ENCODE measurements at places on chromosomes 7 and 10. TPM values are rescaled to one million over a fixed set of nuclear protein-coding genes. Genes with fewer than 3 reads are reported as not detected.

GRCh38 chr7:114670676-114671075 is 251.2 kb upstream of the MDFIC start:
- no peak for DNase-seq
- no peaks in the 10 kb centered on the region for H3K27me3 ChIP-seq
- no peak overlapping the region for H3K27ac ChIP-seq
- no peaks in the 10 kb centered on the region for H3K36me3 ChIP-seq

DNA sequence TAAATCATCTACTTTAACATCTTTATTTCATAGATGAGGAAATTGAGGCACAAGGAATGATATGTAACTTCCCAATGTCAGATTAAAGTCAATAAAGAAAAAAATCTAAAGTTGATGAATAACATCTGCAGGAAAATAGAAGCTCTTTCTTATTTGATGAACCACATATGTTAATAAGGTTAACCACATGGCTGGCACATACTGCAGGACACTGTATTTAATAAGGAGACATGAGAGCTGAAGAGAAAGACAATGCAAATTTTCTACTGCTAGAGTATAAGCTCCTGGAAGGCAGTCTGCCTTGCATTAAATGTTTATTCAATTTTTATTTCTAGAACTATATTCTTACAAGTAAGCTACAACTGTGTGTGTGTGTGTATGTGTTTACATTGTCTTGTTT is 4.4 kb downstream of the RAB11FIP2 start:
- no peaks in the 10 kb centered on the region for H3K27me3 ChIP-seq
- H3K27ac ChIP-seq = peak overlapping the region; percentile 64
- H3K4me3 ChIP-seq = no peak overlapping the region
- peak; percentile 17 for DNase-seq

DNA sequence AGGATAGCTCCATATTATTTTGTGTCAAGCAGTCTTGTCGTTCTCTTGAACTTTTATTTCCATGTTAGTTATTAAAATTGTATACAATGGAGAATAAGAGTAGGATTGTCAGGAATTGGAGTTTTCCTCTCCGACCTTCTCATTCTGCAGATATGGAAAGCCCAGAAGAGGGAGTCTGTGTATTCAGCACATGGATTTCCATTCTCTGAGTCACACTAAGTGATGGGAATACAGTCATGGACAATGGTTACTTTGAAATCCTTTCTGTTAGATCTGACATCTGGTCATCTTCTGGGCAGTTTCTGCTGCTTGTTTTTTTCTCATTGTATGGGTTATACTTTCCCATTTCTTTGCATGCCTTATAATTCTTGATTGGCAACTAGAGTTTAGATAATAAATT is 5.0 kb upstream of the TASOR2 start:
- no peaks in the 10 kb centered on the region for H3K27me3 ChIP-seq
- peaks cover 5% of the 10 kb centered on the region for H3K4me1 ChIP-seq
- H3K36me3 ChIP-seq = no peaks in the 10 kb centered on the region
- H3K4me3 ChIP-seq = no peak overlapping the region

GRCh38 chr7:25863729-25864110 is 288.3 kb upstream of the NFE2L3 start:
- peaks cover 53% of the 10 kb centered on the region for H3K27me3 ChIP-seq
- no peaks in the 10 kb centered on the region for H3K36me3 ChIP-seq
- H3K27ac ChIP-seq = no peak overlapping the region
- no peak overlapping the region for H3K4me3 ChIP-seq
- no peak for DNase-seq
- H3K4me1 ChIP-seq = peaks cover 5% of the 10 kb centered on the region

- H3K36me3 ChIP-seq = no peaks in the 10 kb centered on the region
- DNase-seq = no peak
- H3K4me1 ChIP-seq = no peaks in the 10 kb centered on the region
- H3K27me3 ChIP-seq = peaks cover 84% of the 10 kb centered on the region
Observed at GRCh38 chr7:27198138-27198841, 1.6 kb downstream of the HOXA13 start.

DNA sequence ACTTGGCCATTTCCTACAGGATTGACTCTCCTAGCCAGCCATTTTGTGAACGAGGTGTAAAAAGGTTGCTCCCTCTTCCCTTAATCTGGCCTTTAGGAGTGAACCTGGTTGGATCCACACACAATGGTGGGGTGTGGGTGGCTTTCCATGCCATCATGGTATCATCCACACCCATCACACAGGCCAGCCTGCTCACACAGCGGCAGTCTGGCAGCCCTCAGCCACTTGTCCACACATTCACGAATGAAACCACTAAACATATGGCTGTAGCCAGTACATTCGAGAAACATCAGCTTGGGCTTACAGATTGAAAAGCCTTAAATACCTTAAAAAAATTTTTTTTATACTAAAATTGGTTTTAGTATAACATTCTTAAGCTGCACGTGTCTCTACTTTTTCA is 31.9 kb downstream of the NEUROD6 start:
- H3K36me3 ChIP-seq = no peaks in the 10 kb centered on the region
- DNase-seq = no peak
- H3K4me3 ChIP-seq = no peak overlapping the region
- no peaks in the 10 kb centered on the region for H3K4me1 ChIP-seq
- no peak overlapping the region for H3K27ac ChIP-seq
- H3K27me3 ChIP-seq = peaks cover 40% of the 10 kb centered on the region

DNA sequence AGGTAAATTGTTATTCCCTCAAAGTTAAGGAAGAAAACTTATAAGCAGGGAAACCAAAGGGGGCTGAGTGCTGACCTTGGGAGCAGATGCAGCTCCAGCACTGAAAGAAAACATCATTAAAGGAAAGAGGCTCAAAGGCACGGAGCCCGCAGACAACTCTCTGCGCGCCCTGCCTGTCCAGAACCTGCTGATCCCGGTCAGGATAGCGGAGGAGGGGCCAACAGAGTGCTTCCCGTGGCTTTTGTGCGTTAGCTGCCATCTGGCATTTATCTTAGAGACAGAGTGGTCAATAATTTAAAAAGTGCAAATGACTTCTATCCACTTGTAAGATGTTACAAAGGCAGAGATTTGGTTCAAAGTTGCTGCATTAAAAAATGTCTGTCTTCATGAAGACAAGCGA is 162.1 kb downstream of the FANK1 start:
- peak; percentile 85 for DNase-seq
- H3K4me3 ChIP-seq = no peak overlapping the region
- H3K36me3 ChIP-seq = no peaks in the 10 kb centered on the region
- peaks cover 49% of the 10 kb centered on the region for H3K4me1 ChIP-seq
- H3K27ac ChIP-seq = peak overlapping the region; percentile 99

DNA sequence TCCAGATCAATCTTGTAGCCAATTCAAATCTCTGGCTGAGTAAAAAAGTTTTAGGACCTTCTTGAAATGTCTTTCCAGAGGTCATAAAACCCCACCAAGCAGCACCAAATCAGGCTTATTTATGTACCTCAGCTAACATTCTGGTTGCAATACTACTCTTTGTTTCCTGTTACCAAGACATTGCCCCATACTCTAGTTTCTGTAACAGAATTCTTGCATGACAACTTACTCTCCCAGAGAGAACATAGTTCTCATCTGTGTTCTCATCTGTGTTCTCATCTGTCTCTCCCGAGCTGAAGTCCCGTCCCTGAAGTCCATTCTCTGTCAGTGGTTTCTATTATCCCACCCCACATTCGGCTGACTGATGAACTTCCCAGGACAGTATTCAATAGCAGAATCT is 1285.1 kb downstream of the XPNPEP1 start:
- DNase-seq = no peak
- H3K36me3 ChIP-seq = no peaks in the 10 kb centered on the region
- H3K4me3 ChIP-seq = no peak overlapping the region

- DNase-seq = no peak
- H3K4me1 ChIP-seq = no peaks in the 10 kb centered on the region
- H3K36me3 ChIP-seq = no peaks in the 10 kb centered on the region
- no peak overlapping the region for H3K4me3 ChIP-seq
- H3K27me3 ChIP-seq = no peaks in the 10 kb centered on the region
Observed at GRCh38 chr10:35211390-35211789, 84.7 kb downstream of the CREM start.

DNA sequence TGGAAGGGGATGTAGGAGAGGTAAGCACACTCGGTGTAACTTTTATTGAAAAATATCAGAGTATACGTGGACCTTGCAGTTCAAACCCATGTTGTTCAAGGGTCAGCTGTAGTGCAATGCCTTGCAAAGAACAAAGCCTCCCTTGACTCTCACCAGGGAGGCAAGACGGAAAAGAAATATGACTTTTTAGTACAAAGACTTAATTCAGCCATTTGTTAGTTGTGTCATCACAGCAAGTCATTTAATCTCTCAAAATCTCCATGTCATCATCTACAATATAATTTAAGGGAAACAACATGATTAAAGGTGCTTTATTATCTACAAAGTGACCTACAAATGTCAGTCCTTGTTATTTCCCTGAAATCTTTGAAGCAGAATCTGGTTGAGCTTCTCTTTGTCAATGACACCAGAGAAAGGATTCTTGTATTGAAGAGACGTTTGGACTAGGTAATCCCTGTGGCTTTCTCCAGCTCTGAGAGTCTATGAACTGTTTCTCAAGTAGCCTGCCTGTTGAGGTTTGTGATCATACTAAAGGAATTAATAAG is 502.8 kb downstream of the REEP3 start:
- DNase-seq = no peak
- H3K4me3 ChIP-seq = no peak overlapping the region
- H3K27me3 ChIP-seq = no peaks in the 10 kb centered on the region
- H3K36me3 ChIP-seq = no peaks in the 10 kb centered on the region
- no peaks in the 10 kb centered on the region for H3K4me1 ChIP-seq
- H3K27ac ChIP-seq = no peak overlapping the region

GRCh38 chr7:51019191-51019844 is 236.6 kb upstream of the GRB10 start:
- H3K27ac ChIP-seq = peak overlapping the region; percentile 40
- no peak overlapping the region for H3K4me3 ChIP-seq

GRCh38 chr7:20561466-20561865 is 54.0 kb upstream of the ABCB5 start:
- no peaks in the 10 kb centered on the region for H3K36me3 ChIP-seq
- no peak for DNase-seq
- no peaks in the 10 kb centered on the region for H3K27me3 ChIP-seq
- H3K4me1 ChIP-seq = peaks cover 14% of the 10 kb centered on the region

The STEAP4 gene
- not detected for polyA plus RNA-seq

The STOX1 gene
- 0.21 TPM for polyA plus RNA-seq

The TPST1 gene
- 36.4 TPM for polyA plus RNA-seq

The MTERF1 gene
- polyA plus RNA-seq = 6.1 TPM

Data from SK-N-SH (cell line).